ENCODE measurements at places on chromosomes 6 and 20.
A peak's percentile ranks its signal among the peaks of the same experiment; 100 is the strongest.

GRCh38 chr6:35600659-35601125 is 88.0 kb upstream of the TULP1 start:
- no peak for DNase-seq

- no peak for DNase-seq
These were observed 292.4 kb downstream of the CENPW start for GRCh38 chr6:126632271-126632670.

- no peak for DNase-seq
These were observed 94.3 kb upstream of the NOX3 start for GRCh38 chr6:155549928-155550327.

DNA sequence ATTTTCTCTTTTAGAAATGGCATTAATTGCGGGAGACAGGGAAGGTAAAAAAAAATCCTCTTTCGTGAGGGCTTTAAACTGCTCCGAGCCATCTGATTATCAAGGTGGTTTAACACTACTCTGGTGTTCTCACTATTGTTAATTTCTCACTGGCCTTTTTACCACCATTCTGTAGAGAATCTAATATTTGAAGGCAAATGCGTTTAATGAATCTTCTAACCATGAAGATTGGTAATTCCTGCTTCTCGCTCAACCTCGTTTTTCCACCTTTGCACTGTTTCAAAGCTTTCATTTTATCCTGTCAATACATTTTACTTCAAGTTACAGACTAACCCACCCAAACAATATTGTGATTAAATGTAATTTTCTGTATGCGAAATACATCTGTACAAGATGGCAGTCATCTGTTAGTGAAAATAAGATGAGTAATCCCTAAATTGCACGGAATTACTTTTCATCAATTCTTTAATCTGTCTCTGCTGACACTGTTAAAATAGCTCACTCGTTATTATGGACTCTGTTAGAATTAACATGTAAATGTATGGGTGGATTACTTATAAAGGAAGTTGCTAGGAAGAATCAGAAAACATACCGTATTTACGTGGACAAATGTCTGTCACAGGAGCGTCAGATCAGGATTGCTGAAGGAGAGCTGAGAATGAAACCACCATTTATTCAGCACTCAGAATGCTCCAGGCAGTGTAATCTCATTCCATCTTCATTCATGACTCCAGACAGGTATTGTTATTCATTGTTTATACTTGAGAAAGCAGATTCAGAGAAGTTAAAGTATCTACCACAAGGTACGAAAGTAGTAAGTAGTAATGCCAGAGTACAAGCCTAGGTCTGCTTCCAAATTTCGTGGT is 1.1 kb upstream of the LCA5 start:
- no peak for DNase-seq

- DNase-seq: no peak
These were observed 28.0 kb upstream of the SYNJ2 start for GRCh38 chr6:157953580-157954091.

GRCh38 chr20:40639132-40639531 is 49.9 kb downstream of the MAFB start:
- DNase-seq: no peak

DNA sequence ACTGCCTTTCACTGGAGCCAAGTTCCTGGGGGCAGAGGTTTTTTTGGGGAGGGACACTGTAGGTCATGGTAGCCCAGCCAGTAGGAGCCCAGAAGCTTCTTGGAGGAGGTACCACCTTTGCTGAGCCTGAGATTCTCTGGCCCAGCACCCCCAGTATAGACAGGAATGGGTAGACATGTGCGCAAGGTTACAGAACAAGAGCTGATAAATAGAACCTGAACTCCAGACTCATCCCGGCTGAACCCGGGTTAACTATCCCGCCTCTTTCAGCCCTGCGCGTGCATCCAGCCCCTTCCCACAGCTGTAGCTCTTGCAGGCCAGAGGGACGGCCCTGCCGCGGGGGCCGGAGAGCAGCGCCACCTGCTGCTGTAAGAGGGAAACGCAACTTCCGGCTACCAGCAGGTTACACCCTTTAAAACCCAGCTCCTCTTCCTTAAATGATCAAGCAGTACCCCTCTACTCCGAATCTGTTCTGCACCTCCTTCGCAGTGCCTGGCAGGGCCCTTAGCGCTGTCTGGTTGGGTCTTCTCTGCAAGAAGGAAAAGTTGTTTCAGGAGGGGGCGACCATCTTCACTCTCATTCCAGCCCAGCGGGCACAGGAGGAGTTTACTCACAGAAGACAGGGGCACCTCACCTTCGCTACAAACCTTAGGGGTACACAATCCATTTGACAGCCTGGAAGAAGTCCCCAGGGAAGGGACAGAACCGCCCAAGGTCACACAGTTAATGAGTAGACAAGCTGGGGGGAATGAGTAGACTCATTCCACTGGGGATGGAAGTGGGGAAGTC is 7.5 kb downstream of the SRXN1 start:
- DNase-seq: peak; percentile 93

- DNase-seq: no peak
These were observed 11.7 kb upstream of the HCK start for GRCh38 chr20:32040142-32040953.

GRCh38 chr20:3854462-3854871 is 7.8 kb downstream of the MAVS start:
- no peak for DNase-seq

DNA sequence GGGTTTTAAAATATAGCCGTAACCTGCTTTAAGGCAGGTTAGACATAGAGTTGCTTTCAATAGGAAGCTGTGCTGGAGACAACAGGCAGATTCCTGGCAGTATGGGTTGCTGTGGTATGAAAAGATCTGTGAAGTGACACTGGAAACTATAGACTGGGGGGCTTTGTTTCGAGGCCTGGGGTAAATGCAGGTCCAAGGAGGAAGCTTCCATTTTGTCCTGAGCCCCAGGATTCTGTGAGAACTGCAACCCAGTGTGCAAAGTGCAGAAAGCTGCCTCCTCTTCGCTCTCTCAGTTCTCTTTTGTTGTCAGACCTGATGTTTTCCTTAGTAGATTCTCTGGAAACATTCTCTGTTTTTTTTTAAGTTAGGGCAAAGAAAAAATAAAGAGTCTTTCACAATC is 86.9 kb downstream of the LYRM4 start:
- DNase-seq: no peak

DNA sequence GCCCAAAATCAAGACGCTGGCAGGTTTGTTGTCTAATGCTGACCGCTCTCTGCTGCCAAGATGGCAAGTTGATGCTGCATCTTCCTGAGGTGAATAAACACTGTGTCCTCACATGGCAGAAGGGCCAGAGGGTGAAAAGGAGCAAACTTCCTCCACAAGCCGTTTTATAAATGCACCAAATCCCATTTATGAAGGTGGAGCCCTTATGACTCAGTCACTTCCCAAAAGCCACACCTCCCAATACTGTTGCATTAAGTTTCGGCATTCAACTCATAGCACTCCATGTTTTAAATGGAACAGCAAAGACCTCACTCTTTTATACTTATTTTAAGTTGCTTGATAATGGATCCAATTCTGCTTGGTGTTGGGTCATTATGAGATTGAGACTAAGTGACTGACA is 316.6 kb downstream of the RFPL4B start:
- no peak for DNase-seq

DNA sequence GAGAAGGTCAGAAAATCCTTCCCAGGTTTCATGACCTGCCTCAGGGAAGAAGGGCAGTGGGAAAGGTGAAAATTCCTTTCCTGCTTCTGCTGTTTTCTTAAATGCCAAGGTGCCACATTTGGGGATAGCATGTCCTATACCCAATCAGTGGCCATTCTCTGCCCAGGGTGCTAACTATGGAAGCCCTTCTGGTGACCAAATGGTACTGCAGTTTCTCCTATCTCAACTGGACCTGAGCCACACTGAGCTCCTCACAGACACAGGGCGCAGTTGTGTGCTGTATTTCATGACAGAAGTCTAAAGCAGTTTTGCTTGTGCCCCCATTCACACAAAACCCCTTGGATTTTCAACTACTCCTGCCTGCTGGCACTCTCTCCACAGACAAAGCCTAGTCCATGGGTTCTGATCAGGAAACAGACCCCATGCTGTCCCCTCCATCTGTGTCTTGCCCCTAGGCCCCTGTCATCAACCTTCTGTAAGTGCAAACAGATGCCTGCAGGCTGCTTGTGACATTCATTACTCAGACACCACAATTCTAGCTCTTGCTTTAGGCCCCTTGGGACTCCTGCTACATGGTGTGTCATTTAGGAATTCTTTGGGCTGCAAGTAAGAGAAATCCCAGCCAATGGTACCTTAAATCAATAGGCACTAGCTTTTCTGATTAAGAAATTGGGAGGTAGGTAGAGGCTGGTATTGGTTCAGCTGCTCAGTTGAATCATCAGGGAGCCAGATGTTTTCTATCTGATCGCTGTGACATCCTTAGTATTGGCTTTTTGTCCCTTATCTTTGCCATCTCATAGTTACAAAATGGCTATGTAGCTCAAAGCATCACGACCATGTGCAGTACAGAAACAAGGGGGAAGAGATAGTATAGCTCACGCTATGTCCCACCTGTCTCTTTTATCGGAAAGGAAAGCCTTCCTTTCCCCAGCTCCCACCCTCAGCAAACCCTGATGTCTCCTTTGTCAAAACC is 147.8 kb downstream of the CD83 start:
- DNase-seq: no peak

DNA sequence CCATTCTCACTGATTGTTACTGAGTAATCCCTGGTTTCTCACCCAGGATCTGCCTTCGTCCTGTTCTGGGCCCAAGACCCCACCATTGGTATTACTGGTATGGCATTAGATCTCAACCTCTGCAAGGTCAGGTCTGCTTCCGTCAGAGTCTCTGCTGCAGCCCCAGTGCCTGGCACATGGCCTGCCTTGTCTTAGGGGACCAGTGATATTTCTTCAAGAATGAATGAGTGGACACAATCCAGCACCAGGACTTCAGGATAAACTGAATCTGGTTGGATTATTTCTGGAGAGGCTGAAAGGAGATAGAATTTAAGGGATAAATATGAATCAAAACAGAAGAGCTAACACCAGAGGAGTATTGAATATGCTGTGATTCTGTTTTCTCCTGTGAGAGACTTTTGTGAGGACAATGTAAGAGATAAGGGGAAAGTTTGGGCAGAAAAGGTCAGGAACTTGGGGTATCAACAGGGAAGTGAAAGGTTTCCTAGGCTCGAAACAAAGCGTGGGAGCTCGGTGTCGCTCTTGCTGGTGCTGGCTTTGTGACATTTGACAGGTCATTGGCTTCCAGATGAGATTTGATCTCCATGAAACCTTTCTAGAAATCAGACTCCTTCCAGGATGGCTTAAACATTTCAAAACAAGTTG is 53.9 kb downstream of the OSTM1 start:
- no peak for DNase-seq

DNA sequence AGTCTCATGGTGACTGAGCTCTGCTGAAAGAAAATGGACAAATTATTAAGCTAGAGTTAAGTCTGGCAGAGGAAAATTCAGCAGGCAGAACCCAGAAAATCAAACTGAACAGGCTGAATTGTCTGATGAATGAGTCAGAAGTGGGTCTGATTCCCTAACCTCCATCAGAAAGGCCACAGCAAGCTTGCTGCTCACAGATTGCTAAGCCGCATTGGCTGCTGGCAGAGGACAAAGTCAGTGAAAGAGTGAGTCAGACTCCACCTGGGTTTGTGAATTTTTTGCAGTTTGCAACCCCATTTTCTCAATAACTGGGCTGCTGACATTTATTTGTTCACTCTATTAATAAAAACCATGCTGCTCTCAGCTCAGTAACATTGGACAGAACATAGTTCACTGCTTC is 191.3 kb downstream of the EPM2A start:
- no peak for DNase-seq

DNA sequence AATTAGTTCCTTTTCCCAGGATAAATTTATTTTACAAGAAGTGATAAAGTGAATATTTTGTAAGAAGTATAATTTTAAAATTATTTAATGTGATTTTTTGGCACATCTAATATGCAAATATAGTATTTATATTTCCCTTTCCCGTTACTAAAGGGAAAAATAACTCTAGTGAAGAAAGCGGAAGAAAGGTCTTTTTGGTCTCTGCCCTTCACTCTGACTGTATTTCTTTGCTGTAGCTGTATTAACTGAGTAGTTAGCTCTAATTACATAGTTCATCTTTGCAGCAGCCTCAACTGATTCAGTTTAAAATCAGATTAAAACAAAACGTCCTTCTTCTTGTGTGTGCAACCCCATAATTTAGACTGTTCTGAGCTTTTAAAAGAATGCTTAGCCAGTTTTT is 57.4 kb upstream of the RNF144B start:
- DNase-seq: no peak

- DNase-seq: no peak
These were observed 775.1 kb upstream of the NRSN1 start for GRCh38 chr6:23350752-23351453.

DNA sequence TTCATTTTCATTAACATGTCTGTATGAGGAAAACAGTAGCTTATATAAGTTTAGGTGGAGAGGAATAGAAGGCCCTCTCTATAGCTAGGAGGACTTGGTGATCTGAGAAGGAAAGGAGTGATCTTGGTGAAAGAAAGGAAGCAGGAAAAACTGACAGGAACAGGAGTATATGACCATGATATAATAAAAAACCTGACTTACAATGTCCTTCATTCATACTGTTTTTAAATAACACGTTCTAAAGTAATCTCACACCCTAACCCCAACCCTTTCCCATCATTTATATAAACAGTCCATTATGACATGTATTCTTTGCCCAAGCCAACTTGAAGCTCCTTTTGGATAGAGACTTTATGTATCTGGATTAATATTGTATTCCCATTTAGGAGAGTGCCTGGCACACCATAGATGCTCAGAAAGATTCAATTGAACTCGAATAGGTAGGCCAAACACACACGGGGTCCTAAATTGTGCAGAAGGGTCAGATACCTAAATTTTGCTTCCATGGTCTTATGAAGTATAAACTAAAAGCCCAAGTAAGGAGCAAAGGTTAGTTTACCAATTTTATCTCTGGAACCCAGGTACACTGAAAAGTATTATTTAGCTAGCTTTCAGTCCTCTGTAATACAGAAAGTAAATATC is 75.9 kb downstream of the OR2B2 start:
- DNase-seq: no peak

DNA sequence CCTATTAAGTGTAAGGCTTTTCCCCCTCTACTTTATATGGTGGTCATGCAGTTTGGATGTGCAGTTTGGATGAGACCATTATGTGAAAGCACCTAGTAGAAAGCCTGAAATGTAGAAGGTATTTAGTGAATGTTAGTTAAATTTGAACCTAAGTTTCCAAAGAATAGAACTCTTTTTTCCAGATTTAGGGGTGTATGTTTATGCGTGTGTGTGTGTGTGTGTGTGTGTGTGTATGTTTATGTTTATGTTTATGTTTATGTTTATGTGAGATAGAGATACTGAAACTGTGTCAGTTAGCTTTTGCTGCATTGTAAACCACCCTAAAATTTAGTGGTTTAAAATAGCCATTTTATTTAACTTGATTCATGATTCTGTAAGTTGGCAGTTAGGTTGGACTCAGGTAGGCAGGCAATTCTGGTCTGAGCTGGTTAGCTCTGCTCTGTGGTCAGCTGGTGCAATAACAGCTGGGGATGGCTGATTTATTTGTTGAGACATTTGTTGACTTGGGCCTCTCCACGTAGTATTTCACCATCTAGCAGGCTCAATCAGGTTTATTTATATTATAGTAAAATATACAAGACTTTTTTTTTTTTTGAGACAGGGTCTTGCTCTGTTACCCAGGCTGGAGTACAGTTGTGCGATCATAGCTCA is 54.0 kb downstream of the STK4 start:
- no peak for DNase-seq
